ENCODE measurements at places on chromosomes 4 and X.

GRCh38 chr4:23484689-23485088 lies 405.2 kb downstream of the PPARGC1A start:
- DNase-seq = no peak

GRCh38 chrX:37476571-37477170 lies 94.8 kb upstream of the LANCL3 start:
- no peak for DNase-seq

DNA sequence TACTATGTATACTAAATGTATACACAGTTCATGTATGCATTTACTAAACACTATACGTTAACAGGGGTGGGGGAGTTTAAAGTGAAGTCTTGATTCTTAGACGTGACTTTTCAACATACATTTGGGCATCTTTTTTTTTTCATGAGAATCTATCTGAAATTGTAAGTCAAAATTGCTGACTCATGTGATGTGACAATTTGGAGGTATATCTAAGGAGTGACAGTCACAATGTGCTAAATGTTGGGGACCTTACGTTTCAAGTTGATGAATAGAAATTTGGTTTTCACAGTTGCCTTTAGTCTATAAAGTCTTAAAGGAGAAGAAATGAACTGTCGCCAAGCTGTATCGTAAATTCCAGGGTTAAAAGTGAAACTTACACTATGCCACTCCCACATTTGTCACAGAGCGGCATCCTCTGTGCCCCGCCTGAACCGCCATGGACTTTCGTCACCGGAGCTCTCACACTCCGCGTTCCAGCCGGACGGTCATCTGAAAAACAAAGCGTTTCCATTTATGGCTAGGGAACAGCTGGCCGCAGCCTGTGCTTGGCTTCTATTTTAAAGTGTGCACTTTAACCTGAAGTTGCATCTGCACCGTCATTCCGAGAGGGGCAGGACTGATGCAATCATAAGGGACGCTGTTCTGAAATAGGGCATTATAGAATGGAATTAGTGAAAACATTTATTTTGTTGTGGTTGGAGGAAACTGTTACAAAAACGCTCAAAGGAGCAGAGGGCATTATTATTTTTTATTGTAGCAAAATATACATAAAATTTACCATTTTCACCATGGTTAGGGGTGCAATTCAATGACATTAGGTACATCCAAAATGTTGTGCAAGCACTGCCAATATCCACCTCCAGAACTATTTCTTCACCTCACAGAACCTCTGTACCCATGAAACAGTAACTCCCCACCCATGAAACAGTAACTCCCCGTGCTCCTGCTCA lies 30.9 kb downstream of the PDLIM3 start:
- no peak for DNase-seq

- DNase-seq = no peak
Measured at GRCh38 chr4:153514001-153514526, 47.9 kb downstream of the TMEM131L start.

GRCh38 chrX:23503835-23504539 lies 163.3 kb upstream of the PRDX4 start:
- no peak for DNase-seq

- no peak for DNase-seq
Measured at GRCh38 chrX:31459361-31459760, 387.5 kb upstream of the FTHL17 start.

GRCh38 chrX:65997978-65998717 lies 41.7 kb downstream of the VSIG4 start:
- no peak for DNase-seq

DNA sequence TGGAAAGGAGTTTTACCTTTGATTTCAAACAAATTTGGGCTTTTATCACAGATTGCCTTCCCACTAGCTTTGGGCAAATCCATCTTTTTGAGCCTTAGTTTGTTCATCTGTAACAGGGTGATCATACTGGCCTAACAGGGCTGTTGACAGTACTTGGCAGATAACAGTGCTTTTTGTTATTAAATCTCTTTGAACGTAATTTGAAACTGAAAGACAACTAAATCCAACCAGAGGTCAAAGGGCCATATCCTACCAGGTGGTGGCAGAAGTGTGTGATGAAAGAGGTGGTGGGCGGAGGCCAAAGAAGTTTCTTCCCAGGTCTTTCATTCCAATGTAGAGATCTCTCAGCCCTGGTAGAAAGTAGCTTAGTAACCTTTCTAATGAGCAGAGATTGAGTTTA lies 35.2 kb upstream of the TADA2B start:
- no peak for DNase-seq

- peak; percentile 4 for DNase-seq
Measured at GRCh38 chrX:10156199-10157031, at the start of gene CLCN4. TSS of gene CLCN4 (plus strand) at chrX:10156975. CDS start at chrX:10185033, 28,058 bp downstream.

DNA sequence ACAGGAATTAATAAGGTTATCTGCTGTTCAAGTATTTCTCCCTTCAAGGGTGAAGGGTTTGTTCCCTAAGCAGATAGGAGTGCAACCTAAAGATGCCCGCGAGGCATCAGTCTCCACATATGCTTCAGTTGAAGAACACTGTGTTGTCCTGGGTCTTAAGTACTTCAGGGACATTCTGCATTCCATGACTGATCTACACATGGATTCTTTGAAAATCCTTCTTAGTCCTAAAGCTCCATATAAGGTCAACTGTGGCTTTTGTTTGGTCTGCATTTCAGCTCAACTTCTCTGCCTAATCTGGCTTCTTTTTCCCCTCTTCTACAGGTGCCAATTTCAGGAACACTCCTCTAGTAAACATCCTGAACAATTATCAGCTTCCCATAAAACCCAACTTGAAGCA lies 21.8 kb upstream of the CTSO start:
- no peak for DNase-seq

DNA sequence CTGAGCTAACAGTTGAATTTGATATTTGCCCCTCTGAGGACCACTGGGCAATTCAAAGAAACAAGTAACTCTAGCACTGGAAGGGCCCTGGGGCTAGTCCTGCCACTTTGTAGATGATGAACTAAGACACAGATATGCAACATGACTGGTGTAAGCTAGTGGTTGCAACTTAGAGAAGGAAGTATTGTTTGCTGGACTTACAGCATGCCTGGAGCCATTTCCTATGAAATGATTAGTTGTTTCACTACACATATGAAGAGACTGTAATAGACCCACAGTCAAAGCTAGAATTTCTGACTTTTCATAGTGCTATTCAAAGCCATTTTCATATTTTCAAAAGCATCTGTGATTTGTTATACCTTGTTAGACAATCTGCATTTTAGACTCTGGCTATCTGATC lies 96.2 kb downstream of the TSPAN7 start:
- no peak for DNase-seq

DNA sequence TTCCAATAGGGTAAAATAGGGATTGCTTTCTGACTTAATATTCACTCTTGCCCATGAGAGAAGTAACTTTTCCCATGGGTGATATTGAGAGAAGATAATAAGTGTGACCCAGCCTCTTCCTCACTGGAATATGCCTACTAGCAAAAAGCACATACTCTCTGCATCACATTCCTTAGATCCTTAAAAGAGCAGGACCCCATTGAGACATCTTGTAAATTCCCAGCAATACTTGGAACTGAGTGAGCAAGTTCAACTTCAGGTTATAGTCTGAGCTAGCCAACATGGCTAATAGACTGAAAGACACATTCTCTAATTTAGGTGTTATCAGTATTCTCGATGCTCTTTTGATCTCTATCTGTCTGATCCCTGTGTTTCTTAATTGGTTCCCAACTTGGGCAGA lies 1372.3 kb downstream of the STIM2 start:
- no peak for DNase-seq

DNA sequence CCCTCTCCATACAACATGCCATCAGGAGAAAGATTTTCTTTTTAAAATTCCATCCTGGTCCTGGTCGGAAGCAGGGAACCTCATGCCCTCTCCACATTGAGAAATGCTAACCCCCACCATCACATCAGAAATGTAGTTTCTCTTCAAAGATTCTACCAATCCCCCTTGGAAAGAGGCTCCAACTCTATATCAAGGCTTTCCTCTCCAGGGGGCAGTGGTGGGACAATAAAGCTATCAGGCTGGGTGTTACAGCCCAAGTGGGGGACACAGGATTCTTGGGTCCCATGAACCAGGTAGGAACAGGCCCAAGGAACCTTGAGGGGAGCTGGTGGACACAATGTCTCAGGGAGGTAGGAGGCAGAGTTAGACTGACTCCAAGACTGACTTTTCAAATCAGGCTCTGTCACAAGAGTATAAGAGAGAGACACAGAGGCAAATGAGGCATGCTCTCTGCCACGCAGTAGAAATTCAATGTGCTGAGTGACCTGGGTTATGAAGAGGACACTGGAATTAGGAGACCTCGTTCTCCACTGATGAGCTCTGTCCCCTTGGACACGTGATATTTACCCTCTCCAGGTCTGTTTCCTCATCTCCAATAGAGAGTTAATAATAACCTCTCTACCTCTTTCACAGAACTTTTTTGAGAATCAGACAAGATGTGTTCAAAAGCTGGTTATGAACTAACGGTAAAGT lies 4.5 kb downstream of the GJB1 start:
- DNase-seq = no peak

GRCh38 chr4:68591204-68591603 lies 15.1 kb upstream of the UGT2B17 start:
- DNase-seq = no peak

- no peak for DNase-seq
Measured at GRCh38 chrX:22247169-22247568, 25.5 kb upstream of the CBLL2 start.

DNA sequence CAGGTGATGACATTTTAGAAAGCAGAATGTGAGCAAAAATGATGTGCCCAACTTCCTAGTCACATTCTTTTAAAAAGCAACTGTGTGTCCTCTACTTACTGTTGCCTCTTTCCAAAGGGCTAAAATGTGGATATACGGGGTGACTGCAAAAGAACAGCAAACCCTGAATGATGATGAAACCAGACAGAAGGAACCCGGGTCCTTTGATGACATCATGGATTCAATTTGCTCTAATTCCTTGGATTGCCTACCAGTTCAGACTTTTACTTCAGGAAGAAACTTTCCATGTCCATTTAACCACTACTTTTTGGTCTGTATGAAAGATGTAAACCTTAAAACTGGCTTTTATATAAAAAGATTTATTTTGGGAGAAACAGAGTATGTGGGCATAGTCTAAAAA lies 190.9 kb upstream of the MAB21L2 start:
- no peak for DNase-seq

GRCh38 chr4:27973056-27973455 lies 1112.4 kb downstream of the STIM2 start:
- DNase-seq = no peak

GRCh38 chr4:173191623-173192041 lies 23.0 kb downstream of the GALNT7 start:
- no peak for DNase-seq

- no peak for DNase-seq
Measured at GRCh38 chr4:109022961-109023360, 260.1 kb upstream of the ETNPPL start.

- DNase-seq = no peak
Measured at GRCh38 chr4:172648471-172648870, 520.1 kb upstream of the GALNT7 start.

DNA sequence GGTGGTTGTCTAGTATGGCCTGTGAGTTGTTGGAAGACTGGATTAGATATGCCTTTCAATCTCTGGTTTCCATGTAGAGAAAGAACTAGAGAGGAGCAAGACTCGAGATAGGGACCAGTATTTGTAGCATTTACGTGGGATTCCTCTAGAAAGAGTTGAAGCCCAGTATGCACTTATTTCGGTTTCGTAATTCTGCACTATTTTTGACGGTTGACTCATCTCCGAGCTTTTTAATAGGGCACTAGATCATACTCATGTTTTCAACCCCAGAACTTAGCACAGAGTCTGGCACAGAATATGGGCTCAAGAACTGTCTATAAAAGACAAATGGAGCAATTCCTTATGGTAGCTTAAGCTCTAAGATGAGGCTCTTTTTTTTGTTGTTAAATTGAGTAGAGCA lies 15.7 kb downstream of the HELT start:
- DNase-seq = no peak

DNA sequence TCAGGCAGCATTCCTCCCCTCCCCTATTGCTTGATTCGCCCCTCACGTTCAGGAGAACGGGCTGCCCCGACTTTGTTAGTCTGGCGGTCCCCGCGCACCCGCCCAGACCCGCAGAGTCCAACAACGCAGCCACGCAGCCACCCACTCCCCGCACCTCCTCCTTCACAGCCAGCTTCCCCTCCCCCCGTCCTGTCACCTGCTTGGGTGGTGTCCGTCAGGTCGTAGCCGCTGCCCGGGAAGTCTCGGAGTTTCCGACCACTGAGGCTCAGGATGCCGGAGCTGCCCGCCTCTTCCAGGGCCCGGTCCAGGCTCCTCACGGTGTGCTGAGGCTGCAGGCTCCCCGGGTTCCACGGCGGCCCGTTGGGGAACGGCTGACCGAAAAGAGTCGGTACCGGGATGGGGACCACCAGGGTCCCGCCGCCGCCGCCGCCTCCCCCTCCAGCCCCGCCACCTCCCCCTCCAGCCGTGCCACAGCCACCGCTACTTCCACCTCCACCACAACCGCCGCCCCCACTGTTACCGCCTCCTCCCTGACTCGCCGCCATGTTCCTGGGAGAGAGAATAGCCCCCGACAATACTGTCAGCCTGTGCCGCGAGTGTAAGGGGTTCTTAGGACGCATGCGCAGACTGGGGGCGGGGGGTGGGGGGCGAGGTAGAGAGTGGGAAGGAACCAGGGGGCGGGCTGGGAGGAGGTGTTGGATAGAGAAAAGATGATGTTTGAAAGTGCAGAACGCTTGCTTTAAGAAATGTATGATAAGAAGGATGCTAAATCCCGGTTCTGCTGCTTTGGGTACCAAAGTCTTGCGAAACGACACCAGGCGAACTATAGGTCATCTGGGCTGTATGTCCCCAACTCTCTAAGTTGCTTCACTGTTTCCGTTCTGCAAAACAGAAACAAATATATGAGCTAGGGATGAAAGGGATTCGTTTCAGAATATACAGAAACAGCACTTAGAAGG lies at the start of gene LRCH2:
Gene LRCH2, minus strand, starts transcription at position 600 of the 959 bp plus-strand sequence. Its CDS starts 55 bp downstream, at position 545.
- no peak for DNase-seq

GRCh38 chr4:95742872-95743271 lies 97.0 kb upstream of the PDHA2 start:
- DNase-seq = no peak

DNA sequence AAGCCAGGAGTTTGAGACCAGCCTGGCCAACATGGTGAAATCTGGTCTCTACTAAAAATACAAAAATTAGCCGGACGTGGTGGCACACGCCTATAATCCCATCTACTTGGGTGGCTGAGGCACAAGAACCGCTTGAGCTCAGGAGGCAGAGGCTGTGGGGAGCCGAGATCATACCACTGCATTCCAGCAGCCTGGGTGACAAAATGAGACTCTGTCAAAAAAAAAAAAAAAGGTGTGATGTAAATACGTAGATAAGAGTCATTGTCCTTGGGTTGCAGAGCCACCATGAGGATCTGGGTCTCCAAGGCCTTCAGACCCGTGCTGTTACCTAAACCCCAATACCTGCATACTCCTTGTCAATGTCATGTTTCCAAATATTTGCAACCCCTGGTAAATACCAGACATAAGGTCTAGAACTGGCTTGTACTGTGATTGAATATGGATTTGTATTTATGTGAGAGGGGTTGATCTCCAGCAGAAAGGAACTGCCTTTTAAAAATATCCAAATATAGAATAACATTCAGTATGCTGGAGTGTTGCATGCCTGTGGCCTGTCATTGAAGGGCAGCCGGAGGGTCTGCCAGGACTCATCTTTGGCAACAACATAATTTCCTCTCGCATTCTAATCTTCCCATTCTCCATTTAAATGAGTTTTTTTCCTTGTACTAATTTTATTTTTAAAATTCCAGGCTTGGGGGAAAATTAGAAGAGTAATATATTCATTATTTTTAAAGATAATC lies 40.4 kb downstream of the ATXN3L start:
- no peak for DNase-seq
